ENCODE measurements at places on chromosomes 1 and 21.

DNA sequence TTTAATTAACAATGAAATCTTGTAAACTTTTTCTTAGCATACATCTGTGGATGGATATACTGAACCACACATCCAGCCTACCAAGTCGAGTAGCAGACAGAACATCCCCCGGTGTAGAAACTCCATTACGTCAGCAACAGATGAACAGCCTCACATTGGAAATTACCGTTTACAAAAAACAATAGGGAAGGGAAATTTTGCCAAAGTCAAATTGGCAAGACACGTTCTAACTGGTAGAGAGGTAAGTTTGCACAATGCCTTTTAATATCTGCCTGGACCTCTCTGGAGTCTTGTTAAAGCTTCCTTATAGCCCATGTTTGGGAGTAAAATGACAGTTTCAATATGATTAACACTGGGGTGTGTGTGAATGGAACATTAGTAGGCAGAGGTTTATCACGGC, 51.4 kb downstream of the MARK1 start:
- DNase-seq = no peak

- no peak for DNase-seq
Measured at GRCh38 chr1:224513383-224513782, 78.8 kb upstream of the WDR26 start.

DNA sequence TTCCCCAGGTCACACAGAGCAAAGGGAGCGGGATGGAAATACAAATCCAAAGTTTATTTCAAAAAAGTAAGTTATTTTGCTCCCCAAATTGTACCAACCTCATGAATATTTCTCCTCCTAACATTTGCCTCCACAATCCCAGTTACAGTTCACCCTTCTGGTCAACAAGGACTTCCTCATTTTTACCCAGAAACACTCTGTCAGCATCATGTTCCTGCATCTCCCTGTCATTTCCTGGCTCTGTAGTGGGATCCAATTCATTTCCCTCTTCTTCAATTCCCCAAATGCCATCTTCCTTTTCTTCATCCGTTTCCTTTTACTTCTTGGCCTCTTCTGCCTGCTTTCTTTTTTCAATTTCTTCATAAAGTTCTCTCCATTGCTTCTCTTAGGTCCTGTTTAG, 32.0 kb upstream of the EPS15 start:
- DNase-seq = no peak

DNA sequence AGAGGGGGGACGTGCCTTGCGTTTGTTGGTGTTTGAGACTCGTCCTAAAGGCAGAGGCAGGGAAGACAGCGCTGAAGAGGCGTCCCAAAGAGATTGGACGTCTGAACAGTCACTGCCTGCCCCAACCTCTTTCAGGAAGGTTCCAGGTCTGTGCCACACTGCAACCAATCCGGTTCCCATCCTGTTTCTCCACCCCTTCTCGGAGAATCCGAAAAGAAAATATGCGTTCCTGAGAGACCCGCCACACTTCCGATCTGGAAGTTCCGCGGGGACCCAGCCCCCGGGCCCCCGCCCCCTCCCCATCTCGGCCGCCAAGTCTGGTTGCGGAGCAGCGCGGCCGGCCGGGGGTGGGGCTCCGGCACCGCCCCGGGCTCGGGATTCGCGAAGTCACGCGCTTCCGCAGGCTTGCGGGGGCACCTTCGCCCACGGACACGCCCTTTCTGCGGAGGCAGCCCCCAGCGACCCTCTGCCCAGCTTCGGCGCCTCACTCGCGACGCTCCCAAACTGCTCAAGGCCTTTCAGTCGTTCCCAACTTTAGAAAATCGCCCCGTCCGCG, 124.5 kb upstream of the DPYD start:
- peak; percentile 14 for DNase-seq

DNA sequence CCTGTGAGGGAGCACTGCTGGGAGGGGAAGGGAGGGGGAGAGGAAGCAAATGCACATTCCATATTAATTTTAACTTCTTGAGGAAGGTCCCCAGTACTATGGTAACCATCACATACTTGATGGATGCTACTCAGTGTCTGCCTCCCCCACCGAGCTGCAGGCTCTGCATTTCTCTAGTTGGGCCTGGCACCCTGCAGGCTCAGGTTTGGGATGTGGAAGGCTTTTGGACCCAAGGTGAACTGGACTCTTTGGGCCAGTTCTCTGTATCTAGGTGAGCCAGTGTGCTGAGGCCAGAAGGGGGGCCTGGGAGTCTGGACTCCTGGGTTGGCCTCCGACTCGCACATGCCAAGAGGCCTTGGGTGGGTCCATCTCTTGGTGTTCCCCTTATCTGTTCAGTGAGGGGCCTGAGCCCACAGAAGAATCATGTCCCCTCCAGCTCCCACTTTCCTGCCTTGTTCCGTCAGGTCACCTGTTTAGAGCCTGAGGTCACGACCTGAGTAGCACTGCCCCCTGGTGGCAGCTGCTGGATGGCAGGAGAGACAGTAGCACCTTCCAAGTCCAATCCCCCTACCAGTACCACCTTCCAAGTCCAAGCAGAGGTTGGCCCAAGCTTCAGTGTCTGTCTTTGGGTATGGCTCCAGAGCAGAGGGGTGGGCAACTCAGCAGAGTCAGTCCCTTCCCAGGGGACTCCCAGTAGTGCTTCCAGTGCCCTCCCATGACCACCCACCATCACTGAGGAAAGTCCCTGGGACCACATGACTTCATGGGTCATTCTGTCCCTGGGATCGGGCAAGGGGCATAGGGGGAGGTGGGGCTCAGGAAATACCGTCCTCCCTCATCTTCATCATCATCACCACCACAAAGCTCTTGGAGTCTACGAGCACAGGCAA, 241.8 kb downstream of the TRABD2B start:
- peak; percentile 60 for DNase-seq

DNA sequence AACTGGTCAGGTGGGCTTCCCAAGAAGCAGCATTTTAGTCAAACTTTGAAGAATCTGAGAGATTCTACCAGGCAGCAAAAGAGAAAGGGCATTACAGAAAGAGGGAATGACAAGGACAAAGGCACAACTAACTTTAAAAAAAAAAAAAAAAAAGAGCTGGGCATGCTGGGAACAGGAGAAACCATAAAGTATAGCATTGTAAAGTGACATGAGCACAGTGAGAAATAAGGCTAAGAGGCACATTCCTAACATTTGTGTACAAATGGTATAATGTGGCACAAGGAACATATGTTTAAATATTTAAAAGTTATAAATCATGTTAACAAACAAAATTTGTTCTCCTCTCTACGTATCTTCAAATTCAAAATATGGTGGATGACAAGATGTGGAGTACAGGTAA, 69.6 kb downstream of the CLCA4 start:
- no peak for DNase-seq

DNA sequence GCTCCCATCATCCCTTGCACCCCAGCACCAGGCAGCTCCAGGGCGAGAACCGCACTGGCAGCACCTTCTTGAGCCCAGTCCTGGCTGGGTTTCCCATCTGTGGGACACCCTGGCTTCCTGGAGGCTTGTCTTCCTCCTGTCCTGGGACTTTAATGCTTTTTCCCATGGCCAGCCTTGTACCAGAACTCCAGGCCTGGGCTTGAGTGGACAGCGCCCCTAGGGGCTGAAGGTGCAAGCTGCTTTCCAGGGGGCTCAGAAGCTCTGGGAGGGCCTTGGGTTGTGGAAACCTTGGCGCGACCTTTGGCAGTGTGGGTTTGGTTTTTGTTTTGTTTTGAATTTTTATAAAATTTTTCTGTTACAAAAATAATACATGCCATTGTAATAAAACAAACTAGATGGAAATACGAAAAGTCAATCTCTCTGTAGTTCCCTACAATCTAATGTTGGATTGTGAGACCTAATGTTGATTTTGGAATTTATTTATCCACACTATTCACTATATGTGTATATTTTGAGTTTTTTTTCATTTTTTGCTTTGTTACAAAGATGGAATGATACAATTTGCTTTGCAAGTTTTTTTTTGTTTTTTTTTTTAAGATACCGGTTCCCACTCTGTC, 33.8 kb upstream of the RPL11 start:
- peak; percentile 80 for DNase-seq

DNA sequence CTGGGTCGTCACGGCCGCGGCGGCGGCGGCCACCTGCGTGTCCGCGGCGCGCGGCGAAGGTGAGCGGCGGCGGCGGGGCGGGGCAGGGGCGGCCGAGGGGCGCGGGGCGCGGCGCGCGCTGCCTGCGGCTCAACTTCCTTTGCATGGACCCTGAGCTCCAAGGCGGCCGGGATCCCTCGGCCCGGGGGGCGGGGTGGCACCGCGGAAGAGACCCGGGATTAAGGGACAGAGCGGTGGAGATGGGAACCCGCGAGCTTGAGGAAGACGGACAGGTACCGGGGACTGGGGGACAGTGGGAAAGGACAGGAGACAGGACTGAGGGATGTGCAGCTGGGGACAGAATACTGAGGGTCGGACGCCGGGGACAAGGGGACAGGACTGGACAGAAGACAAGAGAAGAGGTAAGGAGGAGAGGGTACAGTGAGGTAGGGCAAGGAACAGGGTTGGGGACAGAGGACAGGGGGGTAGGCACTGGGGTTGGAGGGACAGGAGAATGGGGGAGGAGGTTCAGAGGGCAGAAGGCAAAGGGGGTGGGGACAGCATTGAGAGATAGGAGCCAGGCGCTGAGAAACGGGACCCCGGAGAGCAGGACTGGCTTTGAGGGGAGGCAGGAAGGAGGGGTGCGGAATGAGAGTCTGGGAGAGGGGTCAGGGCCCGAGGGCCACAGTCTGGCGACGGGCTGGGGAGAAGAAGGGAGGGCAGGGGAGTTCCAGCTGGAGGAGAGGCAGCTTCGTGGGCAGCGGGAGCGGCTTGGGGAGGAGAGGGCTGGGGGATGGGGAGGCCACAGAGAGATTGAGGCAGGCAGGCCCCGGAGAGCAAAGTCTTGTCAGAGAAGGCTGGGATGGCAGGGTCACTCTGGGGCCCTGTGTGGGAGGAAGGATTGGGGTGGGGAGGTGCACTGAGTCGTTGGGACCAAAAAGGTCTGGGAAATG, 648 bp downstream of the EPHA8 start:
- DNase-seq = no peak

DNA sequence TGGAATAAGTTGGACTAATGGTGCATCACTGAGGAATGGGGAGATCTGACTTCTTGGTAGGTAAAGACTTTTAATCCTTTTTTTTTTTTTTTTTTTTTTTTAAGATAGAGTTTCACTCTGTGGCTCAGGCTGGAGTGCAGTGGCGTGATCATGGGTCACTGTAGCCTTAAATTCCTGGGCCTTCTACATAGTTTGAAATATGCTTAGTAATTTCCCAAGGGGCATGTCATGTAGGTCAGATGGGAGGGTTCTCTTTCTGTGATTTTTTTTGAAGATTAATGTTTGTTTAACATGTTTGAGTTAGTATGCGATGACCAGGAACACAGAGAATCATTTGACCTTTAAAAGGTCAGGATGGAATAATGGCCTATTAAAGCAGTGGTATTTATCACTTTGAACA, 129.1 kb downstream of the S1PR1 start:
- no peak for DNase-seq

GRCh38 chr1:164569866-164570265, 10.9 kb downstream of the PBX1 start:
- no peak for DNase-seq

DNA sequence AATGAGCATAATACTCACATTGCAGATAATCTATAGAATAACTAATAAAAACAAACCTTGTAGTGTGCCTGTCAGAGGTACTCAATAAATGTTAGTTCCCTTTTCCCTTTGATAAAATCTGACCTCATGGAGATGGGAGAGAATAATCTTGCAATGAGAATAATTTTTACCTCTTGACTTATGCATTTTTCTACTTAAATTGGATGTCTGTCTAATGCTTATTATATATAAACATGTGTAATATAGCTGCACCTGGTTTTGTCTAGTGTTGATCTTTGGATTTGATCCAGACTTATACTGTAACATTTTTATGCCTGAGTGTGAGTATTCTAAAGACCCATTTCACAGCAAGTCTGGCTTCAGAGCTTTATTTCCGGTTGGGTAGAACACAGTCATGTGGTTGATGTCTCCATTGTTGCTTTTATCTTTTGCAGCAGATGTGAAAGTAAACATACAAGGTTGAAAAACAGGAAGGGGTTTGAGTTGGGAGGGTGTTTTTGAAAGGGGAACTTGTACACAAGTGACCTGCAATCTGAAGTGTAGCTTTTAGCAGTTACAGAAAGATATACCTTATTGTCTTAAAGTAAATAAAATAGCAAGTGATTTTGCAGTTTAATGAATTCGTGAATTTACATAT, 12.4 kb downstream of the EPB41 start:
- no peak for DNase-seq

GRCh38 chr1:18722270-18722669, 91.6 kb downstream of the PAX7 start:
- no peak for DNase-seq

- DNase-seq = no peak
Measured at GRCh38 chr1:207282058-207282457, 39.4 kb upstream of the CD55 start.

- DNase-seq = no peak
Measured at GRCh38 chr1:180842052-180842451, 70.6 kb upstream of the KIAA1614 start.

All from kidney (tissue), 22 donors.